AG09309 (cell line): ENCODE measurements at places on chromosomes 7 and 10.

- no peak for DNase-seq
Measured at GRCh38 chr10:20963056-20963455, 65.9 kb upstream of the NEBL start.

GRCh38 chr10:86710987-86711512, 42.7 kb downstream of the LDB3 start:
- peak; percentile 39 for DNase-seq

GRCh38 chr10:32976338-32976737, 18.3 kb upstream of the ITGB1 start:
- no peak for DNase-seq

- DNase-seq = no peak
Measured at GRCh38 chr10:102413053-102413705, 5.4 kb downstream of the PSD start.

- no peak for DNase-seq
Measured at GRCh38 chr7:1676550-1677078, 6.5 kb downstream of the ELFN1 start.

- no peak for DNase-seq
Measured at GRCh38 chr7:53315981-53316380, 280.5 kb downstream of the POM121L12 start.

DNA sequence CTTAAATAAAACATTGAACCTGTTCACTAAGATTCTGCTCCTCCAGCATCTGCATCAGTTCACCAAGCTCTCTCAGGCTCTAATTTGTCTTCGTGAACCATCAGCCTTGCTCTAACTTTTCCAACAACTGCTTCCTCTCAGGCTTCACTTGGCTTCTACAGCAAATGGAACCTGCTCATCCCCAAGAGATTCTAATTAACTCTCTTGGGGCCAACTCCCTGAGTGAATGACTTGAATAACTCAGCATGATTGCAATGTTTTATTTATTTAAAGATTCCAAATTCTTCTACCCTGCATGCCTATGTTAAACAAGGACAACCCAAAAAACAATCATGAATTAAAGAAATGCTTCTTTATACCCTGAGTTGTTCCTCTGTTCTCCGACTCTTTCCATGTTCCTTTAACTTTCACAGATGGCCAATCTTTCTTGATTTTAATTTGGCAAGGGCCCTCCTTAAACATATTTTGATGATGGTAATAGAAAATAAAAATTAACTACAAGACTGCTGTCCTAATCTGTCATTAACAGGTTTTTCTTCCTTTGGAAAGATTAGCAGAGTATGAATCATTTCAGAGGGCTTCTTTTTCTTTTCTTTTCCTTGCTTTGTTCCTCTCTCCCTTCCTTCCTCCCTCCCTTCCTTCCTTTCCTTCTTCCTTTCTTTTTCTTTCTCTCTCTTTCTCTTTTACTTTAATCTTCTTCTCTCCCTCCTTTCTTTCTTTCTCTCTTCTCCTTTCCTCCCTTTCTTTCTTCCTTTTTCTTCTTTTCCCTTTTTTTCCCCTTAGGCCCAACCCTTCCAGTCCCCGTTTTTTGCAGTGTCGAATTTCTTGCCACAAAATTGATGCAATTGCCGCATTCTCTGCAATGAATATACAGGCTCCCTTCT, 195.0 kb upstream of the RHOBTB1 start:
- no peak for DNase-seq

DNA sequence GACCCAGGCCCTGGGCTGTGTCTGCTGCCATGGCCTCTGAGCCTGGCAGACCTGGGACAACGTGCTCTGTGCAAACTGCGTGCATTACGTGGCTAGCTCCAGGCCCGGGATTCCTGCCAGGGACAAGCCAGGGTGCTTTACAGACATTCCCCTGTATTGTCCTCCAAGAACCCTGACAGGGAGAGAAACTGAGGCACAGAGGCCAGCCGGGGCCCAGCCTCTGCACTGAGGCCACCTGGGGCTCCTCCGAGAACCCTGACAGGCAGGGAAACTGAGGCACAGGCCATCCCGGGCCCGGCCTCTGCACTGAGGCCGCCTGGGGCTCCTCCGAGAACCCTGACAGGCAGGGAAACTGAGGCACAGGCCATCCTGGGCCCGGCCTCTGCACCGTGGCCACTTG, 64.9 kb downstream of the CFAP46 start:
- DNase-seq = no peak
